ENCODE measurements at places on chromosomes 1 and 21. TPM values are rescaled to one million over a fixed set of nuclear protein-coding genes. Genes with fewer than 3 reads are reported as not detected.

The CR1L gene
- not detected for total RNA-seq

The PDE9A gene
- 8.5 TPM for total RNA-seq

The RBP7 gene
- not detected for total RNA-seq

The SMIM12 gene
- 39.6 TPM for total RNA-seq

DNA sequence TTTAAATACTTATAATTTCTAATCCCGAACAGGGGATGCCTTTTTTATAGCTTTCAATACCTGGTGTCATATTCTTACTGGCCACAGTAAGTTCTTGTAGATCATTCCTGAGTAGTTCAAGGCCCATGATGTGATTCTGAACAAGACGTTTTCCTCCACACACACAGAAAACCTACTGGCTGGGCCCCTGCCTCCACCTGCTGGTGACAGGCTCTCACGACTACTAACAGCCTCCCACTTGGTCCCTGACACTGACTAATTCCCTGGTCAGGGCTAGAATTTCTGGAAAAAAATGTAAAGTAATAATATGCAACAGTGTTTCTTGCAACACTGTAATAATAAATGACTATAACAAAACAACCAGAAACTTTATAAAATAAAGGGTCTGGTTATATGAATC is 50.4 kb upstream of the RIPK4 start:
- no peak for DNase-seq

- no peak for DNase-seq
Observed at GRCh38 chr21:31184459-31184858, 146.2 kb upstream of the KRTAP19-8 start.

GRCh38 chr1:54081306-54082270 is 28.2 kb downstream of the TCEANC2 start:
- DNase-seq = no peak

GRCh38 chr21:41598561-41599431 is 90.8 kb upstream of the TMPRSS2 start:
- no peak for DNase-seq

- no peak for DNase-seq
Observed at GRCh38 chr1:171929121-171929520, 87.8 kb downstream of the DNM3 start.

The TFF1 gene
- not detected for total RNA-seq

DNA sequence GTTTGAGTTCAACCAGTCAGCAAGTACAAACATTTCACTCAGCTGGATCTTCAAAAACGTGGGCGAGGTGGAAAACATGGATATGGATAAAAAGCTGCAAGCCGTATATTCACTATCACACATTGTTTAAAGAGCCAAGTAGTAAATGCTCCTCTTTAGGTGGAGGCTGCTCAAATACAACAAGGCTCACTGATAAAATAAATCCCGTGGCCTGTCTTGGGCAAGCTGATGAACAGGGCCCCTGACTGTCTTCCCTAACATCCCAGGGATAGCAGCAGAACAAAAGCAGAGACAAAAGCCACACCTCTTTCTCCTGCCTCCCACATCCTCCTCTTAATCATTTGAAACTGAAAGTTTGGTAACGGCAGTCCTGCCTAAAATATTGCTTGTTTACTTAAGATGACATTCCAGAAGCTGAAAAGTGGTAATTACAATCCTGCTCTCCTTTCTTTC is 357.7 kb downstream of the TTLL7 start:
- no peak for DNase-seq

The ZBTB8OS gene
- 37.0 TPM for total RNA-seq

DNA sequence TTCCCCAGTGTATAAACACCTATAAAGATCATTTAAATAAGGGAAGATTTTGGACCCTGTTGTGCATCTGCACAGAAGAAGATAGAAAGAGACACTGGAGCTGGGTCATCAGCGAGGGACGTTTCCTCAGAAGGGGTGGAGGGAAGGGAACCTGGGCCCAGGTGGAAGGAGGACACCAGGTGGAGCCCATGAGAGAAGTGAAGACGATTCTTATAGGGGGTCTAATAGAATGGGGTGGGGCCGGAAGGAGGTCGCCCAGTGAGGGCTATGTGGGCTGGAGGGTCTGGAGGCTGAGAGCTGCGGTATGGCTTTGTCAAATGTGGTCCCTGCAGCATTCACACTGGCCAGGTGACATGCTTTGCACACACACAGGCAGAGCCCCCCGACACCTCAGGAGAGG is 13.7 kb downstream of the KIRREL1 start:
- DNase-seq = no peak

The CHIT1 gene
- not detected for total RNA-seq

The KRTAP11-1 gene
- total RNA-seq = not detected

DNA sequence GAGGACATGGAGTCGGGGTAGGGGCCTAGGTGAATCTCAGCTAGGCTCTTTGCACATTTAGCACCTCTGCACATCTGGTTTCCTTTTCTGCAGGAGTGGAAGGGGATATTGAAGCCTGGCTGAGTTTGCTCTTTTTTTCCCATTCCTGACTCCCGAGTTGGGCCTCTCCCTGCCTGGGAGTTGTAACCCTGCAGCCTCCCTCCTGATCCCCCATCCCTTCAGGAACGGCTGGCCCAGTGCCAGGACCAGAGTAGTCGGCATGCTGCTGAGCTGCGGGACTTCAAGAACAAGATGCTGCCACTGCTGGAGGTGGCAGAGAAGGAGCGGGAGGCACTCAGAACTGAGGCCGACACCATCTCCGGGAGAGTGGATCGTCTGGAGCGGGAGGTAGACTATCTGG is 836 bp downstream of the OLFML3 start:
- no peak for DNase-seq

- no peak for DNase-seq
Observed at GRCh38 chr1:201673915-201674314, 135.0 kb downstream of the NAV1 start.

DNA sequence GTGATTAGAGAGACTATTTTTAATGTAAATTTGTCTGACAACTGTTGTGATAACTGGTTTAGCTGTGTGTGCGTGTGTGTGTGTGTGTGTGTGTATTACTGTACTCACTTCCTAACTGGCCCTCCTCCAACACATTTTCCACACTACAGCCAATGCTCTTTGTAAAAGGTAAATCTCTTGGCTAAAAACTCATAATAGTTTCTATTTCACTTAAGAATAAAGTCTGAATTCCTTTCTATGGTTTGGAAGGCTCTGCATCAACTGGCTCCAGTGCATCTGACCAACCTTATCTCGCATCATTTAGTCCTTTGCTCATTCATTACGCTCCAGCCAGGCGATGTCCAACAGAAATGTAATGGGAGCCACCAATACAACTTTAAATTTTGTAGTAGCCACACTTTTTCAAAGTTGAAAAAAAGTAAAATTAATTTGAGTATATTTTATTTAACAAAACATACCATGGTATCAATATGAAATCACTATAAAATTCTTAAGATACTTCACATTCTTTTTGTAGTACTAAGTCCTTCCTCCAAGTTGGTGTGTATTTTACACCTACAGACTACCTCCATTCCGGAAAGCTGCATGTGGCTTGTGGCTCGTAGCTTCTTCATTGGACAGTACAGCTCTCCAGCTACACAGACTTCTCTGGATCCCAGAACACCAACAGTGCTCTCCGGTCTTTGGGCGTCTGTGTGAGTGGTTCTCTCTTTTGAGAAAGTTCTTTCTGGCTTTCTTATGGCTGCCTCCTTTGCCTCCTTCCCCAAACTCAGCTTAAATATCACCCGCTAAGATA is 68.9 kb downstream of the NRIP1 start:
- DNase-seq = no peak

The ZFP69B gene
- 6.7 TPM for total RNA-seq

DNA sequence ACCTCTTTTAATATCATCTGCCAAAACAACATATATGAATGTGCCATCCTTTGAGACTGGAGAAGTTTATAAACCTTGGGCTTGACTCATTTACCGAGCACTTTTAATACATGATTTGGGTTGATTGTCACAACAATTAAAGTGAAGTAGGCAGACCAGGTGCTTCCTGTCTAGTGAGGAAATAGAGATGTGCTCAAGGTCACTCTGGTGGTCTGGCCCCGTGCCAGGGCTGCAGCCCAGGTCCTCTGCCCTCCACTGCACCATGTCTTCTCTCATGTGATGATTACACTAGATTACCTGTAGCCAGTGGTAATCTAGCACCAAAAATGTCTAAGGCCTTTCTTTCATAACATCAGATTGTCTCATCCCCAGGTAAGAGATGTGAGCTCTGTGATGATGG is 61.8 kb upstream of the LAMC2 start:
- no peak for DNase-seq

DNA sequence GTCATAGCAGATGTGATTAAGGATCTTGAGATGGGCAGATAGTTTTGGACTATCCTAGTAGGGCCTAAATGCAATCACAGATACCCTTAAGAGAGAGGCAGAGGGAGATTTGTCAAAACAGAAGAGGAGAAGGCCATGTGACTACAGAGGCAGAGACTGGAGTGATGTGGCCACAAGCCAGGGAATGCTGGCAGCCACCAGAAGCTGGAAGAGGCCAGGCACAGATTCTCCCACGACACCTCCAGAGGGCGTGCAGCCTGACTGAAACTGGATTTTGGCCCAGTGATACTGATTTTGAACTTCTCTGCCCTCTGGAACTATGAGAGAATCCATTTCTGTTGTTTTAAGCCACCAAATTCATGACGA is 52.1 kb upstream of the EPS8L3 start:
- DNase-seq = no peak

The DDOST gene
- 266 TPM for total RNA-seq

The NCAM2 gene
- 135 TPM for total RNA-seq

DNA sequence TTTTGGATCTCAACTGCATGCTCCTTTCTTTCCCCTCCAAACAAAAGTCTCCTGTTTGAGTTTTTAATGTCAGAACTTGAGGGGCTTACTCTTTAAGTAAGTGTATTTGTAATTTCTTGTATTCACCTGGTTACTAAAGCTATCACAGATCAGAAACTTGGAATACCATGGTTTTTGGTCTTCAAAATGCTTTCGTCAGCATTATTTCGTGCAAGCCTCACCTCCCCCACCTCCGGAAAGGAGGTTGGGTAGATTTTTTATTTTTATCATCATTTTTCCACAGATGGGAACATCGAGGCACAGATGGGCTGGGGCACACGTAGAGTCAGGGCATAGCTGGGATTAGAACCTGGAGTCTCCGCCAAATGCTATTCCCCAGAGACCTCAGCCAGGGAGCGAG is 100.7 kb downstream of the IER5 start:
- no peak for DNase-seq

DNA sequence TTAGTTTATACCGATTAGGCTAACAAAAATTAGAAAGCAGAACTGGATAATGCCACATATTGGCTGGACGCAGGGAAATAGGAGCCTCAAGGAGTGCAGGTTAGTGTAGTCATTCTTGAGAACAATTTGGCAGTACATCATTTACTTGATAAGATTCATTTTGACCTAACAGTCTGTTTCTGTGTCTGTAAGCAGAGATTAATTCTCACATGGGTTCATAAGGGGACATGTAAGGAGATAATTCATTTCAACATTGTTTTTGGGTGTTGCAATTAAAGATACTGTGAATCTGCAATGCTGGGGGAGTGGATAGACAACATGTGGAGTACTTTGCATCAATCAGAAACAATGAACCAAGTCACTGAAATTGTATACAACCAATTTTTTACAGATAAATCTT is 32.0 kb downstream of the AGO3 start:
- DNase-seq = no peak

- no peak for DNase-seq
Observed at GRCh38 chr1:213136190-213136917, 85.3 kb downstream of the RPS6KC1 start.

DNA sequence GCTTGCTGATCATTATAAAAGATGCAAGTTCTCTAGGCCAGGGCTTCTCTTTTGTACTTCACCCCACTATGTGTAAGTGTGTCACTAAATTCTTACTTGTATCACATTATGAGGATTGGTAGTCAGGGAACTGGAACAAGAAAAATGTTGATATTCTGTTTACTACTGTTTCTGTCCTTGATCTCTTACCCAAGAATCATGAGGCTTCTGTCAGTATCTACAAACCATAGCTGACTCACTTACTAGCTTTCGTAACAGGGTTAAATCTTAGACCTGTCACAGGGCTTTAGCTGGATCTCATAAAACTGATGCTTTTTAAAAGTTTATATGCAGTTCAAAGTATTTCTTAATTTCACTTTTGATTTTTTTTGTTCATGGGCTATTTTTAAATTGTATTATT is 681.2 kb downstream of the PLPP3 start:
- no peak for DNase-seq

- peak; percentile 81 for DNase-seq
Observed at GRCh38 chr21:45154511-45155508, 80.4 kb downstream of the ADARB1 start.

The RXFP4 gene
- not detected for total RNA-seq

The CREG1 gene
- total RNA-seq = 19.4 TPM

- no peak for DNase-seq
Observed at GRCh38 chr1:15426492-15427279, 11.6 kb upstream of the CTRC start.

GRCh38 chr1:24256687-24257086 is 62.5 kb upstream of the GRHL3 start:
- no peak for DNase-seq

The SPATA46 gene
- not detected for total RNA-seq

- no peak for DNase-seq
Observed at GRCh38 chr1:27966402-27967105, 6.8 kb downstream of the XKR8 start.

The FAM167B gene
- total RNA-seq = 2.8 TPM

The POU3F1 gene
- 1.8 TPM for total RNA-seq

DNA sequence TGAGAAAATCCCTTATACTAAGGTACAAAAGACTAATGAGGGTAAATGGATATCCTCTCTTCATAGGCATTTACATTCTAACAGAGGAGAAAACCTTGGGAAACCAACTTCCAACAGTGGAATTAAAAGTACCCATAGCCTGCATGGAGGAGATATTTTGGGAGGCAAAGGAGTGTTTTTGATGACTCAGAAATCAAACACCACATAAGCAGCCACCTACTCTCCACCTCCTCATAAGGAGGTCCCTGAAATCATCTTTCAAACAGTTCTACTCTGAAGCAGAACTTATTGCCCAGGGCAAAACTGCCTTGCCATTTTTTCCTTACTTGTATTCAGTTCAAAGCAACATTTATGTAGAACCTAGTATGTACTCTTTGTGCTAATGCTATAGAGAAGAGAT is 211.3 kb downstream of the KCNH1 start:
- no peak for DNase-seq

DNA sequence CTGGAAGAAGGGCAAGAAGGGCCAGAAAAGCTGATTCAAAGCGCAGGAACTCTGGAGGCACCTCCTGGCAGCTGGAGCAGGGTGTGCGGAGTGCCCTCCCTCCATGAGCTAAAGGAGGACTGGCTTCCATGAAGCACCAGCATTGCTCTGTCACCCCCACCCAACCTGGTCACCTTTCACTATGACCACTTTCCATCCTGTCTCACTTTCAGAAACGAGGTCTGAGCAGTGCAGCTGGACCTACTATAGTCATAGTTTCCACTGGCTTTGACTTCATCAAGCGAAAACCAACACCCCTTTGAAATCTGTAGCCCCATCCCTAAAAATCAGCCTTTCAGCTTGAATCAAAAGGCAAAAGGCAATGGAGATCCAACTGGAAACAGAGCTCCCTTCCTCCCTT is 84.8 kb upstream of the CACNA1E start:
- DNase-seq = no peak

DNA sequence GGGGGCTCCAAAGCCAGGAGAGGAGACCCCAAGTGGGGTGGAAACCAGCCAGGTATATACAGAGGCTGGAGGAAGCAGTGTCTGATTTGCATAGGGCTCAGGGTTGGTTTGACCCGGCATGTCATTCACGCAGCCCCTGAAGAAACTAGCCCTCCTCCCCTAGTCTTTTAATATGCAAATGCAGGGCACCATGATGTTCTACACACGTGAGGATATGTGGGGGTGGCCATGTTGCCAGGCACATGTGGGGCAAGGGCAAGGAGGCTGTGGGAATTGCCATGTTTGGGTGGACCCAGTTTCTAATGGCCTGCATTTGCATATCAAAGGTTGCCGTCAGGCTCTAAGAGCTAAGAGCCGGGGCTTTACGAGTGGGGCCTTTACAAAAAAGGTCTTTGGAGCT is 12.0 kb upstream of the RHOU start:
- DNase-seq = no peak

Data from osteocyte (in vitro differentiated cells).